A172 (cell line): ENCODE measurements at places on chromosomes 3 and 15. TPM values are rescaled to one million over a fixed set of nuclear protein-coding genes. Genes with fewer than 3 reads are reported as not detected.

GRCh38 chr15:65049418-65049840 lies 4.2 kb downstream of the SLC51B start:
- DNase-seq = peak; percentile 87

- DNase-seq = no peak
Measured at GRCh38 chr15:98977441-98977840, 30.2 kb downstream of the PGPEP1L start.

DNA sequence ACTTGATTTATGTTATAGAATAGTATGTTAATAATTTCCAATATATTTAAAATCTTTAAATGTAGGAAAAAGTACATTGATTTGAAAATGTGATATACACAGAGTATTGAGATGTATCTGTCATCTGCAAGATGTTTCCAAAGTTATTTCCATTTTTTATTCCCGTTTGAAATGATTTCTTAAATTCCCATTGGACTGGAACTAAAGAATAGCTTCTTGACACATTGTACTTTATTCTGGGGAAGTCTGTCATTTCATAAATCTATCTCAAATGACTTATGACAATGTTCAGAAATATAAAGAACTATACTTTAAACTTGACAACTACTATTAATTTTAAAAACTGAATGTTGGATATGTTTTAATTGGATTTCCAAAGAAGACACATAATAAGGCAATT lies 489.6 kb downstream of the ROBO2 start:
- no peak for DNase-seq

- no peak for DNase-seq
Measured at GRCh38 chr15:49890689-49891088, 228.3 kb downstream of the ATP8B4 start.

DNA sequence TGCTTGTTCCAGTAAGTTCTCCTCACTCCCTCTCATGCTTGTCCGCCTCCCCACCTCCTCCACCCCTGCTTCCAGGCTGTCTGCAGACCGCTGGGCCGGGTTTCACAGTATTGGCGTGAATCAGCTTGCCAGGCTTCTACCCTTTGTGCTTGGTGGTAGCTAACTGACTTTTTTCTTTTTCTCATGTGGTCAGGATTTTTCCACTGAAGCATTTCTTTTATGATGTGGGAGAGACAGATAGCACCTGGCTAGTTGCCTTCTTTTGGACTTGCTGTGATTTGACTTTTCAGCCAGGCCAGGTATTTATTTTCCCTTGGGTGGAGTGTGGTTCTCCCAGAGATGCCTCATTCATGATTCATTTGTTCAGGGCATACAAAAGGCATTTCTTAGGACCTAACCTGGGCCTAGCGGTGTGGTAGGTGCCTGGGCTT lies 60.6 kb downstream of the ST6GAL1 start:
- peak; percentile 30 for DNase-seq

GRCh38 chr3:66138336-66139313 lies 82.2 kb upstream of the SLC25A26 start:
- DNase-seq = peak; percentile 67

GRCh38 chr3:172132159-172132586 lies 92.8 kb downstream of the FNDC3B start:
- no peak for DNase-seq

SSUH2 gene
- total RNA-seq = 0.10 and 0.19 TPM in 2 replicates

TPRG1 gene
- 1.1 and 5.4 TPM in 2 replicates for total RNA-seq

DNA sequence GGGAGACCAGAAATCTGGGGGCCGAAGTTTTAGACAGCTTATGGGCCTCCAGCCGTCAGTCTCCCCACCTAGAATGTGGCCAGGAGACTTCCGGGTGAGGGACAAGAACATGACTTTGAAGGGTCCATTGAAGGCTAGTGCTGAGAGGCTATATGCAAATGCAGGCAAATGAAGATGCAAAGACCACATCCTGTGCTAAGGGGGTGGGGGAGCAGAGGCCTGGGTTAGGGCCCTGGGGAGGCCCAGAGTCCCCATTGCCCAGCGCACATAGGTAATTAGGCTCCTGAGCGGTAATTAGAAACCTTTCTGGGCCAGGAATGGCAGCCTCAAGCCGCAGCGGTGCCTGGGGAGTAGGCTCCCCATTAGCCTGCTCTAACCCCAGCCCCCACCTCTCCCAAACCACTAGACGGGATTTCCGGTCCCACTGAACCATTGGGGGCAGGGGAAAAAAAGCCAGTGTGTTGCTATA lies 6.8 kb downstream of the CSK start:
- DNase-seq = no peak

C3orf18 gene
- 0.43 TPM in 1 of 2 replicates, not detected in the other for total RNA-seq

POLR2M gene
- total RNA-seq = 114 and 151 TPM in 2 replicates

MYH15 gene
- 1.7 and 2.0 TPM in 2 replicates for total RNA-seq

GRCh38 chr15:77418391-77418965 lies 1.4 kb downstream of the PEAK1 start:
- DNase-seq = no peak

GRCh38 chr3:57116501-57116900 lies 48.7 kb downstream of the IL17RD start:
- no peak for DNase-seq

GRCh38 chr3:54228806-54229205 lies 106.5 kb downstream of the CACNA2D3 start:
- no peak for DNase-seq

DNA sequence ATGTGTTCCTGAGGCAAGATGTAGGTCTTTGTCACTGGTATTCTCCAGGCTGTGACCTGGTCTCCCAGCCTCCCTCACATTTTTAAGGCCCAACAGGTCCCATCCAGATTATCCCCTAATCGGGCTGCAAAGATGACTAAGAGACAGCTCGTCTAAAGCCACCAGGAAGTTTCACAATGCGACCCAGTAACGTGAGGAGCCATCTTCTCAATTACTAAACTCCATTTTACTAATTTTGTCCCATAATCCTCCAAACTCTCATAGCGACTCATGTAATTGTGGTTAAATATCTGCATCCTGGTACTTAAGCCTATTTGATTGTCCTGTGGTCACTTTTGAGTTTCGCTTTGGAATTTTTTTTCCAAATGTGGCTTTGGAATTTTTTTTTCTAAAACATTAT lies 8.7 kb upstream of the PLA2G4F start:
- DNase-seq = peak; percentile 28

SLC22A13 gene
- total RNA-seq = not detected in 2 replicates

- no peak for DNase-seq
Measured at GRCh38 chr3:94070341-94070911, 7.6 kb downstream of the NSUN3 start.

GRCh38 chr15:85988741-85989140 lies 90.9 kb upstream of the AGBL1 start:
- no peak for DNase-seq

GRCh38 chr3:78724859-78725258 lies 1042.9 kb downstream of the ROBO1 start:
- DNase-seq = no peak

GRCh38 chr15:42914728-42915497 lies 5.7 kb downstream of the TTBK2 start:
- DNase-seq = peak; percentile 22

DNA sequence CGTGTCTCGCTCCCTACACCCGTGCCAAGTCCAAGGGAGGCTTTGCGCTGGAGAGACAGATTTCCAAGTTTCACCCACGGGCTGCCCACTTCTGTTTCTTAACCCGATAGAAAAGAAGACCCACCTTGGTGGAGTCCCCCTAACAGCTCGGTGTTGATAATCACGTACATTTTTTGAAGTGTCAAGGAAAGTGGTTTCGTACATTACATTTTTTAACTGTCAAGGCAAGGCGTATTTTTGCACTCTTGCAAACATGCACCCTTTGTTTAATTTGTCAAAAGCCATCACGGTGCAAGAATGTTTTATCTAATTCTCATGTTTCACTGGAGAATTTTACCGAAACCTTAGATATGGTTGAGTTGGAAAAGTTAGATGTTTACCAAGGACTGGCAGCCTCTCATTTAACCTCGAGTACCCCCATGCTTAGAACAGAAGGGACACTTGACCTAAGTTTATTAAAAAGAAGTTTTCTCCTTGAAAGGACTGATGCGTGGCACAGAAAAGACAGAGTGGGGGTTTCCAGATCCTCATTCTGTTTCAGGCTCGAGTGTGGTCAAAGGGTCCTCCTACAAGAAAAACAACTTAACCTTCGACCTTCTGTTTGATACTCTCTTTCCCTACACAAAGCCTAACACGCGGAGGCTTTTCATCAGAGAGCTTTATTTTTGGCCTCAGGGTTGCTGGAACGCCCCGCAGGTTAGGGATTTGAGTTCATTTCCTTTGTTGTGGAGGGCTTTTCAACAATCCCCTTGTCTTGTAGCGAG lies 882 bp downstream of the GXYLT2 start:
- DNase-seq = no peak

GRCh38 chr3:114553949-114554593 lies 260.2 kb downstream of the TIGIT start:
- DNase-seq = no peak

DNA sequence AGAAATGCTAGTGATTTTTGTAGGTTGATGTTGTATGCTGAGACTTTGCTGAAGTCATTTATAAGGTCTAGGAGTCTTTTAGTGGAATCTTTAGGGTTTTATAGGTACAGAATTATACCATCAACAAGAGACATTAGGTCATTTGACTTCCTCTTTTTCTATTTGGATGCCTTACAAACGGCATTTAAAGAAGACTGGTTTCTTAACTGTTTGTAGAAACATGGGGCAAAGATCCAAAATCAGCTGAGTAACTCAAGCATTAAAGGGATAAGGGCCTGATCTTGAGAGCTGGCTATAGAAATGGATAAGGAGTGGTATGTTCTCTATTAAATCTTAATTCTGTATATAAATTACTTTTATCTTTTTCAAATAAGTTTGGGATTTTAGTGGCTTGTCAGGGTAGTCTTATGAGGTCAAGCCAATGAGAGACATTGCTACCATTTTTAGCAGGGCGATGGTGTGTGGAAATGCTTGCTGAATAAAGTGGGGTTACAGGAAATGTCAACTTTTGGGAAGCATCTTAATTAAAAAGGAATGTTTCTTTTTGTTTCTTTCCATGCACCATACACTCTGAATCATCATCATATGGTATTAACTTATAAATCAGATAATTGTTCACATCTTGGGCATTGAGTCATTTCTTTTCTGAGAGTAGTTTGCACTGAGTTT lies 197.7 kb upstream of the GBE1 start:
- no peak for DNase-seq

PLCL2 gene
- 3.3 and 4.0 TPM in 2 replicates for total RNA-seq
